ENCODE measurements at places on chromosomes 4 and X. TPM values are rescaled to one million over a fixed set of nuclear protein-coding genes. Genes with fewer than 3 reads are reported as not detected.

- H3K4me1 ChIP-seq = peaks cover 12% of the 10 kb centered on the region
- H3K4me3 ChIP-seq = no peak overlapping the region
- no peak for DNase-seq
- H3K36me3 ChIP-seq = no peaks in the 10 kb centered on the region
Measured at GRCh38 chrX:11754958-11755645, 2.9 kb upstream of the MSL3 start.

DNA sequence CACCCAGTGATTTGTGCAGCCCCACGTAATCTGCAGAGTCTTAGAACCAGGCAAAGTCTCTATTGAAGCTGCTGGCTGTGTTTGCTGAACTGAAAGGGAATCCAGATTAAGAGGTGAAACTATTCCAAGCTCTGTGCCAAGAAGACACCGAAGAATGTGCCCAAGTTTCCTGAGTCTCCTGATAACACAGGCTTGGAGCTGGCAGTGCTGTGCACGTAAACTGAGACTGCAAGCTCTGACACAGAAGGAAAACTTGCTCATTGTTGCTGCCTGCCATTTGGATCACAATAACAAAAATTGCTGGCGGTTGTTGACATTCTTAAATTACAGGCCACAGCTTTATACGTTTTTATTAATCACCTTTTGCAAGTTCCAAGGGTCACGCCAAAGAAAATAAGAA is 60.2 kb upstream of the VCX3B start:
- no peaks in the 10 kb centered on the region for H3K27me3 ChIP-seq
- no peak overlapping the region for H3K27ac ChIP-seq
- H3K36me3 ChIP-seq = no peaks in the 10 kb centered on the region
- no peak for DNase-seq

Gene PUDP
- 22.2 TPM for total RNA-seq

Gene TLR3
- 1.4 TPM for total RNA-seq

Measured in WTC11 (cell line).